Left cardiac atrium (tissue), 4 donors: ENCODE measurements at places on chromosomes 16 and 17. TPM values are rescaled to one million over a fixed set of nuclear protein-coding genes. Genes with fewer than 3 reads are reported as not detected.

The TOX3 gene
- total RNA-seq: not detected

- no peak for DNase-seq
Measured at GRCh38 chr16:73724503-73724902, 572.1 kb upstream of the PSMD7 start.

- no peak for DNase-seq
Measured at GRCh38 chr16:14483819-14484385, 146.2 kb downstream of the PARN start.

DNA sequence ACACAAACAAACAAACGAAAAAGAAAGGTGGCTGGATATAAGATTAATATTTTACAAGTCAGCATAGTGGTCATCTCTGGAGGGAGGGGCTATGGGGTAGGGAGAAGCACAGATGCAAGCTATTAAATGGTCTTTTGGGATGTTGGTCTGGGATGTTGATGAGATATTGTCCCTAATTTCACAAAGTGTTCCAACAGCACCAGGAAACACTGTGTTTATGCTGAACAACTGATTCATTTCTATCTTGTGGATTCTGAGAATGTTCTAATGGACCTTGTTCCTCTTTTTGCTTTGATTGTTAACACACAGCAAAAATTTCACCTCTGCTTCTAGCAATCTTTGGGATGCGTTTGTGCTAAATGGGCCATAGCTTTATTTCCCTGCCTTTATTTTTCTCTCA, 9.7 kb downstream of the PECAM1 start:
- DNase-seq: no peak

DNA sequence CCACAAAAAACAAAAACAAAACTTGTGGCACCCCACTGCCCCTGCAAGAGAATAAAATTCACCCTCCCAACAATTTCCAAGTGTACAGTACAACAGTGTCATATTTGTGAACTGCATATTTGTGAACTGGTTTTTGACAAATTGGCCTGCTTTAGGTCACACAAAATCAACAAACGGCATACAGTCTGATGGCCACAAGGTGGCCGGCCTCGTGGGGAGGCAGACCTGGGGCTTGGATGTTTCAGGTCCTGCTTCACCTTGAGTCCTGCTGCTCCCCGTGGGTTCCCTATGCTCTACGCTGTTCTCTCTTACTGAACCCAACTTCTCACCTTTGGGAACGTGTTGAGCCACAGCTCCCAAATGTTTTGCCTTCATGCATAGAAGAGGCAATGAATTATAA, 102.2 kb downstream of the CDK5R1 start:
- DNase-seq: no peak

- DNase-seq: no peak
Measured at GRCh38 chr16:84917492-84917891, 93.8 kb downstream of the ZDHHC7 start.

DNA sequence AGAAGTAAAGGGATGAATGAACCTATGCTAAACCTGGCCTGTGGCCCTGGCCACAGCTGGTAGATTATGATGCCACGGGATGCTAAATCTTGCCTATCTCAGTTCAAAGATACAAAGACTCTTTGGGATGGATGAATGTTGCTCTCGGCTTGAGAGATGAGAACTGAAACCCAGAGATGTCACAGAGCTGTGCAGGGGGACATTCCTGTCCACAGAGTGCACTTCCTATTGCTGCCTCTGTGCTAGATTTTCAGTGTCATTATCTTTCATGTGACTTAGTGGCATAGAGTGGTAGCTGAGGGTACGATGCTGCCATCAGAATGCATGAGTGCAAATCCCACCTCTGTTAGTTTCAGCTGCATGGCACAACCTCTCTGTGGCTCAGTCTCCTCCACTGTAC, 2.3 kb upstream of the MT1M start:
- no peak for DNase-seq

GRCh38 chr17:76414334-76415295, 30.2 kb downstream of the SPHK1 start:
- DNase-seq: peak; percentile 84

- peak; percentile 72 for DNase-seq
Measured at GRCh38 chr17:29622337-29623282, at the start of gene CORO6. Gene CORO6, minus strand, starts transcription at chr17:29622912. Its CDS starts 1,491 bp downstream, at chr17:29621421.

GRCh38 chr17:73646409-73647300, 2.4 kb upstream of the SDK2 start:
- DNase-seq: no peak

GRCh38 chr16:4692460-4693295, 684 bp upstream of the NUDT16L1 start:
- no peak for DNase-seq

DNA sequence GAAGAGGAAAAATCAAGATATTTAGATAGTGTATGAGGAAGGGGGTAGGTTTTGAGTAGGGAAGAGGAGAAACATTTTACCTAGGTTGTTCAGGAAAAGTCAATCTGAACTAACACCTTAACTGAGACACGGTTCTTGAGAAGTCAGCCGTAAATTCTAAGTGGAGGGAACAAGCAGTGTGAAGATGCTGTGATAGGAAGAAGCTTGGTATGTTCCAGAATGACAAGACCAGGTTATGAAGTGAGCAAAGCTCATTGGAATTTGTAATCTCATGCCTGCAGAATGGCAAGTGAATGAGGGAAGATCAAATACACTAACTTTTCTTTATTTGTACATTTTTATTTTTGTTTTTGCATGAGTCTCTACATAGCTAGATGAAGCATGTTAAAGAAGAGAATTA, 307.6 kb downstream of the ZFHX3 start:
- DNase-seq: no peak
